Activated CD8-positive, alpha-beta T cell treated with anti-CD3 and anti-CD28 coated beads for 36 hours (primary cell): ENCODE measurements at places on chromosomes 5 and 9. TPM values are rescaled to one million over a fixed set of nuclear protein-coding genes. Genes with fewer than 3 reads are reported as not detected.

The RGS7BP gene
- total RNA-seq: not detected

The FOXD4L6 gene
- not detected for total RNA-seq

The NME5 gene
- not detected for total RNA-seq

The CER1 gene
- total RNA-seq: not detected

The SLC12A7 gene
- total RNA-seq: 21.6 TPM

The EGR1 gene
- 46.4 TPM for total RNA-seq

The APC gene
- total RNA-seq: 19.0 TPM

The GPRIN1 gene
- 2.0 TPM for total RNA-seq

DNA sequence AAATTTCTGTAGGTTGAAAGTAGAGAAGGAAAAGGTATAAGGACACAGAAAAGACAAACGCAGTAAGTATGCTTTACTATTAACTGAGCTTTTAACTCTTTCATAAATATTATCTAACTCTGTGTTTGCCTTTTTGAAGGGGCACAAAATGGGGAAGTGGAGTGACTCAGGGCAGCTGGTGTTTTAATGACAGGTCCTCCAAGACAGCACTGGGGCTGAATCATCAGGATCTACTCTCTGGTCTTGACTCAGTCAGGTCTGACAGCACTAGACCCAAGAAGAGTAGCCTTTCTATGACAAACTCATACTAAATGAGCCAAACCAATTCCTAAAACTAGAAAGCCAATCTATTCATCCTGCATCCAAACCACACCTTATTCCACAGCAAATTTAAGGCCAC is 102.2 kb downstream of the APTX start:
- H3K4me3 ChIP-seq: no peak overlapping the region
- no peak for DNase-seq
- no peaks in the 10 kb centered on the region for H3K36me3 ChIP-seq
- peaks cover 7% of the 10 kb centered on the region for H3K27me3 ChIP-seq

GRCh38 chr5:122508623-122509022 is 196.6 kb downstream of the SNCAIP start:
- no peaks in the 10 kb centered on the region for H3K36me3 ChIP-seq
- no peak overlapping the region for H3K4me3 ChIP-seq
- DNase-seq: no peak
- no peaks in the 10 kb centered on the region for H3K27me3 ChIP-seq

GRCh38 chr9:8251566-8251965 is 452.0 kb upstream of the DMAC1 start:
- H3K4me1 ChIP-seq: no peaks in the 10 kb centered on the region
- H3K36me3 ChIP-seq: no peaks in the 10 kb centered on the region
- H3K4me3 ChIP-seq: no peak overlapping the region
- DNase-seq: no peak
- H3K27me3 ChIP-seq: no peaks in the 10 kb centered on the region

GRCh38 chr5:134708301-134708700 is 30.0 kb upstream of the CAMLG start:
- no peak overlapping the region for H3K4me3 ChIP-seq
- peaks cover 24% of the 10 kb centered on the region for H3K36me3 ChIP-seq
- no peaks in the 10 kb centered on the region for H3K27me3 ChIP-seq
- no peaks in the 10 kb centered on the region for H3K4me1 ChIP-seq

GRCh38 chr5:170223360-170223759 is 9.4 kb upstream of the C5orf58 start:
- H3K27me3 ChIP-seq: no peaks in the 10 kb centered on the region
- no peaks in the 10 kb centered on the region for H3K36me3 ChIP-seq
- no peak overlapping the region for H3K4me3 ChIP-seq
- H3K27ac ChIP-seq: no peak overlapping the region
- DNase-seq: no peak

- H3K4me1 ChIP-seq: no peaks in the 10 kb centered on the region
- no peak for DNase-seq
These were observed 211.6 kb downstream of the SLIT3 start for GRCh38 chr5:169089343-169089742.

DNA sequence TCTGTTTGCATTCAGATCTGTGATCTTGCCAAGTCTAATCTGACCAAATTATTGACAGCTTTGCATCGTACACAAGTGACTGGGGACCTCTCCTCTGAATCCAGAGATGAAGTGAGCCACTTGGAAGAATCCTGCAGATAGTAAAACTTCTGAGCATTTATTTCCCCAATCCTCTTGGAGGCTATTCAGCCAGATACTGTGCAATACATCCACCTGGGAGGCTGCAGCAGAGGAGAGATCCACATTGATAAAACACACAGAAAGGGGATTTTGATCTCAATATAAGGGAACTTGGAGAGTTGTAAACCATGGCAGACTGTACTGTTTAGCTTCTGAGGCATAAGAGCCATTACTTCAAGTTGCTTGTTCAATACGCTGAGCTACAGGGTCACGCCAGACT is 654.6 kb downstream of the MTRR start:
- no peaks in the 10 kb centered on the region for H3K27me3 ChIP-seq
- no peaks in the 10 kb centered on the region for H3K4me1 ChIP-seq
- no peak overlapping the region for H3K27ac ChIP-seq

DNA sequence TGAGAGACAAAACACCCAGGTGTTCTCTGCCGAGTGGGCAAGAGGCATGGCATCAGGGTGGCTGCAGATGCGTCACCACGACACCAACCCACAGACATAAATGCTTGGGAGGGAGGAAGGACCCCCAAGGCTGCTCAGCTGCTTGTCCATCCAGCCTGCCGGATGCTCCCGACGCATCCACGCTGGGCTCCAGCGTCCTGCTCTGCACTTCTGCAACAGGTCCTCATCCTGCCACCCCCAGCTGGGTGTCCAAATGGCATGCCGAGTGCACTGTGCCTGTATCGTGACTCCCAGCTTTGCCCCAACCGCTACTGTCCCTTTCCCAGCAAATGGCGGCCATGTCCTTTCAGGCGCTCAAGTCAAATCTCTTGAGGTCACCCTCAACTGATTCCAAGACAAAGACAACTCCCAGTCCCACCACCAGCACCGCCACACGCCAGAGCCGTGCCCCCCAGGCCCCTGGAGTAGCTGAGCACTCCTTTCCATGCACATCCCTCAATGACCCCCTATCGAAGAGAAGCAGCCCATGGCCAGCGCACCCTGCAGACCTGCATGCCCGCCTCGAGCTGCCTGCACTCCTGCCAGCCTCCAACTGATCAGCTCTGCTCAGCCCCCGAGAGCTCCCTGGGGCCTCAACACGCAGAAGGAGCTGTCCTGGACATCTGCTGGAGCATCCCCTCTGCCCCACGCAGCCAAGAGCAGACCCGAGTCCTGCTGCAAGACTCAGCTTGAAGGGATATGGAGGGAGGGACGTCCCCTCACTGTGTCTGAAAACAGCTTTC is 116.7 kb downstream of the ROR2 start:
- no peaks in the 10 kb centered on the region for H3K36me3 ChIP-seq
- H3K27ac ChIP-seq: no peak overlapping the region

DNA sequence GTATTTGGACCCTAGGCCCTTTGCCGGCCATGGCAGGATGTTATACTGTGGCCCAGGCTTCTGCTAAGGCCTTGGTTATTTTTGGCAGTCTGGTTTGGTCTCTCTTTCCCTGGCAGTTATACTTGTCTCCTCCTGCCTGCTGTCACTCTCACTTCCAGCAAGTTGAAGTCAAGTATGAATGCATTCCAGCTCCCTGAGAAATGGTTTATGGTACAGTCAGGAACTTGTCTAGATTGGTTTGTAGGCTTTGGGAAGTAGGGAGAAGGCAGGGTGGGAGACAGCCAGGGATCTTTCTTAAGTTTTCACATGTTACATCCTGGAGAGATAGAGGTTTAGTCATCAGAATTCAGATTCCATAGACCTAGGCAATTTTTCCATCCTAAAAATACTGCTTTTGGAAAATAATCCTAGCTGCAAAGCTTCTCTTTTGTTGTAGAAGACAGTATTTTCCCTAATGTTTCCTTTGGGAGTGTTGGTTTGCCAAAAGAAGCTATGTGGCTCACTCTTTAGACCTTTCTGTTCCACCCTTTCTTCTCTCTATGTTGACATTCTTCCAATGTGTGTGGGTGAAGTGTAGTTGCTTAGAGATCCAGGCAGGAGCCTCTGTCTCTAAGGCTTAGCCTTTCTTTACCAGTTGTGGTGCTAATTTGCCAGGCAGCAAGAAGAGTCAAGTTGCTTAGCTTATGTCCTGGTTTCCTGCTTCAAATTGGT is 2.5 kb upstream of the KDM3B start:
- peaks cover 30% of the 10 kb centered on the region for H3K4me1 ChIP-seq
- no peak overlapping the region for H3K4me3 ChIP-seq
- H3K36me3 ChIP-seq: peaks cover 26% of the 10 kb centered on the region
- peak overlapping the region; percentile 3 for H3K27ac ChIP-seq

DNA sequence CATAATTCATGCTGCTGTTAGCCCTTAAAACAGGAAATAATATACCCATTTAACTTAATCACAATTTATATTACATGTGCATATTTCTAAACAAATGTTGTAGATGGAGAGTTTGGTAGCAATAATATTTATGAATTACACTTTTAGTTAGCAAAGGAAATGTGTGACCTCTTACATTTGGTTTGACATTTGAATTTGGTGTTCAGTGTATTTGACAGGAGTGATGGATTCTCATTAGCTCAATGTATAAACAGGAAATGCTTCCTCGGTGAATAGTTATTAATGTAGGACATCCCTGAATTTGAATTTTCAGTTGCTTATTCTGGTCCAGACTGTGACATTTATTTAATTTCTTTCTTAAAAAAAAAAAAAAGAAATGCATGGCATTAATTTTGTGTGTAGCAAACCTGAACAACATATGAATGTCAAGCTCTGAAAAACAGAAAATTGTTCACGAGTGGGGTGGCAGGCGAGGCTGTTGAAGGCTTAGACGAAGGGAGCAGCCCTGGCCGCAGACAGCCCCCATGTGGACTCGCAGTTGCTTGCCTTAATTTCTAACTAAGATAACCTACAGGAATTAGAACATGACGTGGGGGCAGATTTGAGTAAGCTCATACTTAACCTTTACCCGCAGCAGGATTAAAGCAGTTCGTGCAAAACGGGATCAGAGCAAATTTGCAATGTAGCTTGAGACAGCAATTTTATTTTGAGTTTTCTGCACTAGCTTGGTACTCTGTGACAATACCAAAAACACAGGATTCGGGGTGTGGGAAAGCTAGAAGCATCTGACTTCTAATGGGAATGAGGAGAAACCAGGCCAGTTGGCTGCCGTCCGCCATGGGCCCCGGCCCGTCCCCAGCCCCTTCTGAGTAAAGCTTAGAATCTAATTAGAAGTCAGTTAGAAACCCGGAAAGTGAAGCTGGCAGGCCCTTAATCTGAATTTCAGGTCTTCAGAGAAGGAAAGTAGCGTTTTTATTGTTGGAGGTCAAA is 134.3 kb downstream of the MACROH2A1 start:
- no peak overlapping the region for H3K27ac ChIP-seq
- no peaks in the 10 kb centered on the region for H3K4me1 ChIP-seq
- no peaks in the 10 kb centered on the region for H3K36me3 ChIP-seq
- H3K4me3 ChIP-seq: no peak overlapping the region

DNA sequence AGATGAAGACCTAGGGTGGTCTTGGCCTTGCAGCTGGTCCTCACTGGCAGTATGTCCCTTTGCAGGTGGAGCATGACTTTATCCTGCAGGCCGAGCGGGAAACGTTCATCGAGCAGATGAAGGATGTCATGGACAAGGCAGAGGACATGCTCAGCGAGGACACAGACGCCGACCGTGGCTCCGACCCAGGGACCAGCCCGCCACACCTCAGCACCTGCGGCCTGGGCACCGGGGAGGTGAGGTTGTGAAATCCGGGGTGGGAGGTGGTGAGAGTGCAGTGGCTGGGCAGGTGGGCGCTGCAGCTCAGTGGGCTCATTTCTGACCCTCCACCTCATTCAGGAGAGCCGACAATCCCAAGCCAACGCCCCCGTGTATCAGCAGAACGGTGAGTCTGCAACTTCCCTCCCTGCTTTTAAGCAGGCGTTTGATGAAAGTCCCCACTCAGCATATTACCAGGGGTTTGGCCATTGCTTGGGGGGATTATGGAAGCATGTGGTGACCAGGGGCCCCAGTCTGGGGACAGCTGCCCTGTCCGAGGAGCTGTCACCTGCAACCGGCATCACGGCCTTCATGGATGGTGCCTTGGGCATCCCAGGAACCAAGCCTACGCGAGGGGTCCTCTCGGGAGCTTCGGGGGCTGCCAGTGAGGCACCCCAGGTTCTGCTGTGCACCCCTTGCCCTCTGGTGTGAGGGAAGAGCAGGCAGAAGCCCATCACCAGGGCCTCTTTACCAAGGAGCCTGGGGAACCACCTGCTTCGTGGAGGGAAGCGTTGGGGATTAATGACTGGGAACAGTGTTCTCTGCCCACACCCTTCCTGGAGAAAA is 84.0 kb downstream of the WNK2 start:
- no peaks in the 10 kb centered on the region for H3K36me3 ChIP-seq
- no peak overlapping the region for H3K27ac ChIP-seq
- peaks cover 12% of the 10 kb centered on the region for H3K4me1 ChIP-seq
- no peak for DNase-seq
- H3K4me3 ChIP-seq: no peak overlapping the region
- peaks cover 2% of the 10 kb centered on the region for H3K27me3 ChIP-seq

- peaks cover 25% of the 10 kb centered on the region for H3K4me1 ChIP-seq
- H3K4me3 ChIP-seq: no peak overlapping the region
- H3K27me3 ChIP-seq: no peaks in the 10 kb centered on the region
- DNase-seq: no peak
- H3K27ac ChIP-seq: no peak overlapping the region
- no peaks in the 10 kb centered on the region for H3K36me3 ChIP-seq
These were observed 160.8 kb downstream of the DEPDC1B start for GRCh38 chr5:60538955-60539866.

DNA sequence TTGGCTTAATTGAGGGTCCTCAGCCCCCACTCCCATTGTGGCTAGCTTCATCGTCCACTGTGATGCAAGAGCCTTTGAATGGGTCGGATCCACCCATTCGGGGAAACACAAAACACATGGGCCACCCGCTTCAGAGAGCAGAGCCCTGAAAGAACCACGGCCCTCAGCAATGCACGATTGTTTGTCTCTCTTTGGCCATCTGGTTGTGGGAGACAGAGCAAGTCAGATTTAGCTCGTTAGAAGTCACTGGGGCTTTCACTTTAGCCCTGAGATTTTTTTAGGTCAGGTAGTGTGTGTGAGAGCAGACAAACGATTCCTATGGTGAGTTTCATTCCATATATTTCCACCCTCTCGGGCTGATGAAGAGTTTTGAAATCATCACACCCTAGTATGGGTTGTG is 12.9 kb upstream of the COL15A1 start:
- DNase-seq: no peak
- H3K4me3 ChIP-seq: no peak overlapping the region
- no peaks in the 10 kb centered on the region for H3K4me1 ChIP-seq

DNA sequence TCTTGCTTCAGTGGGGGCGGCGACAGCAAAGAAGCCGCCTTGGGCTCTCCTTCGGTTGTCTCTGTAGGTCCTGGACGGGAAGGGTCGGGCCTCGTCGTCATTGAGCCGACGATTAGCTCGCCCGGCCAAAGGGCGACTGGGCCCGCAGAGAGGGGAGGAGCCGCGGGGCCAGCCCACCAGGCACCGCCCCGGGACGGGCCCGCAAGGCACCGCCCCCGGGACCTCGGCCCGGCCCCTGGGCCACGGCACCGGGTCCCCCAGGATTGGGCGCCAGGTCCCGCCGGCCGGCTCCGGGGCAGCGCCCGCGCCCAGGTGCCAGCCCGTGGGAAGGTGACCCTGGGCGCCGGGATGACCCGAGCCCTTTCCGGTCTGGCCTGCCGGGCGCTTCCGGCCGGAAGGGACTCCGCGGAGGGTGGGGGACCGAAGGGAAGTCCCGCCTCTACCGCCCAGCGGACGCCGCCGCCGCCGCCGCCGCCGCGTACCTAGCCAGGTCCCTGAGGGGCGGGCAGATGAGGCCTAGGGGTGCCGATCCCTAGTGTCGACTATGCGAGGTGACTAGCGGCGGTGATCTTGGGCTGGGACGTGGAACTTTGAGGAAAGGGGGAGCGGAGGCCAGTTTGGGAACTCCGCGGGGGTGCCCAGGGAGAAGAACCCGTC is at the start of the genes GBA2 and RGP1:
TSS of gene GBA2 (minus strand) at position 371 of the 657 bp plus-strand sequence. CDS start 524 bp downstream, outside the sequence.
TSS of gene RGP1 (plus strand) at position 430 of the 657 bp plus-strand sequence. CDS start 469 bp downstream, outside the sequence.
- no peaks in the 10 kb centered on the region for H3K27me3 ChIP-seq
- H3K27ac ChIP-seq: peak within 1 kb of the TSS; percentile 88
- H3K4me1 ChIP-seq: peaks cover 32% of the 10 kb centered on the region
- H3K4me3 ChIP-seq: peak within 1 kb of the TSS; percentile 94
- DNase-seq: peak; percentile 76
